Body of pancreas (tissue), 4 donors: ENCODE measurements at places on chromosomes 4 and X. TPM values are rescaled to one million over a fixed set of nuclear protein-coding genes. Genes with fewer than 3 reads are reported as not detected.

MGARP gene
- total RNA-seq = not detected

DNA sequence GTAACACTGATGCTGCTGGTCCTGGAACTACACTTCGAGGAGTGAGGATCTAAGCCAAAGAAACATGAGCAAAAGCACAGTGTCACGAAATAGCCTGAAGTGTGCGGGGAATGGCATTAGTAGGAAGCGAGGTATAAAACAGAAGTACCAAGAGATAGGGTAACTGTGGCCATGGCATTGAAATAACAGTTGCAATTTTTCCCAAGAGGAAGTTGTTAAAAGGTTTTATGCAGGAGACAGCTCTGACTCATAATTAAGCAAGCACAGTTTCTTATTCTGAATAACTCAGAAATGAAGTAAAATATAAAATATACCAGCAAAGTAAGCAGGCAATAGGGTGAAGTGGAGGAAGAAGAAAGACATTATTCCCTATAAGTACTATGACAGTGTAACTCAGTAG, 90.3 kb upstream of the TMEM150C start:
- H3K27ac ChIP-seq = no peak overlapping the region
- no peaks in the 10 kb centered on the region for H3K36me3 ChIP-seq
- no peak overlapping the region for H3K4me3 ChIP-seq
- no peak for DNase-seq
- H3K4me1 ChIP-seq = peaks cover 6% of the 10 kb centered on the region

GRCh38 chr4:53484911-53485657, 106.2 kb downstream of the LNX1 start:
- no peaks in the 10 kb centered on the region for H3K36me3 ChIP-seq
- H3K4me3 ChIP-seq = no peak overlapping the region
- H3K4me1 ChIP-seq = no peaks in the 10 kb centered on the region
- H3K27ac ChIP-seq = no peak overlapping the region
- no peaks in the 10 kb centered on the region for H3K27me3 ChIP-seq
- DNase-seq = no peak

DNA sequence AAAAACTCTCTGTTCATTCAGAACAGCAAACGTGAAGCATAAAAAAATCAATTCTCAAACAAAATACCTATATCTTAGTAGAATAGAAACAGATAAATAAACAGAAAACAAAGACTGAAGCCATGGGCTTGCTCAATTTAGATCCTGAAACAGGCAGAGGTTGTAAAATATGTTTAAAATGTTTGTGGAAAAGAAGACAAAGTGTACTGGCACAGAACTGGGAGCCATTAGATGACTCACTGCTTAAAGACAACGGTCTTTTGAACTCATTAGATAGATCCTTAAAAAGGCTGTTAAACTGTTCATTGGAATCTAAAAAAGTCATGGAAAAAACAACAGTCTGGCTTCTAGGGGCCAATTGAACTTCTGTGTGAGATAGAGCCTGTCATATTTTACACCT, 247.0 kb upstream of the NDST4 start:
- no peaks in the 10 kb centered on the region for H3K4me1 ChIP-seq
- DNase-seq = no peak
- H3K27me3 ChIP-seq = no peaks in the 10 kb centered on the region
- H3K4me3 ChIP-seq = no peak overlapping the region
- H3K27ac ChIP-seq = no peak overlapping the region

DNA sequence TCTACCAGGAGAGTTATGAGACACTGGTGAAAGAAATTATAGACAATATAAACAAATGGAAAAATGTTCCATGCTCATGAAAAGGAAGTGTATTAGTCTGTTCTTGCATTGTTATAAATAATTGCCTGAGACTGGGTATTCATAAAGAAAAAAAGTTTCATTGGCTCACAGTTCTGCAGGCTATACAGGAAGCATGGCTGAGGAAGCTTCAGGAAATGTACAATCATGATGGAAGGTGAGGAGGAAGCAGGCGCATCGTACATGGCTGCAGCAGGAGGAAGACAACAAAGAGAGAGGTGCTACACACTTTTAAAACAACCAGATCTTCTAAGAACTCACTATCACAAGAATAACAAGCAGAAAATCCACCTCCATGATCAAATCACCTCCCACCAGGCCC, 184.3 kb downstream of the NPNT start:
- H3K4me1 ChIP-seq = no peaks in the 10 kb centered on the region
- no peak overlapping the region for H3K27ac ChIP-seq
- no peak for DNase-seq
- no peaks in the 10 kb centered on the region for H3K36me3 ChIP-seq
- H3K4me3 ChIP-seq = no peak overlapping the region

GAK gene
- 127 TPM for total RNA-seq

DNA sequence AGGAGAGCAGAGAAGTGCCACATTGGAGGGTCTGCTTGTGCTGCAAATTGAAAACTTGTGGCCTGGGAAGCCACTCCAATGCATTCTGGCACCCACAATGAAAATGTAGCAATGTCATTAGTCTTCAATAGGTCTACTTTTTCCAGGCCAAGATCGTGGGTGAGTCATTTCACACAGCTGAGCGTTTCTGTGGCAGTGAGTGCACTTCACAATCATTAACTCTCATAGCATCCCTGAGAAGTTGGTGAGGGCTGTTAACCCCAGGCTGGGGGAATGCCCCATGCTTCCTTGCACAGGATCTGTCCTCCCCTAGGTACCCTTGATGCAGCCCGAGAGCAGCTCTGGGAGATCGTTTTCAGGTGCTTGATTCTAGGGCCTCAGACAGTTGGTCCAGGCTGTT, 196.8 kb upstream of the ATP6AP2 start:
- no peak overlapping the region for H3K4me3 ChIP-seq
- no peaks in the 10 kb centered on the region for H3K4me1 ChIP-seq
- H3K27me3 ChIP-seq = no peaks in the 10 kb centered on the region
- DNase-seq = no peak

DNA sequence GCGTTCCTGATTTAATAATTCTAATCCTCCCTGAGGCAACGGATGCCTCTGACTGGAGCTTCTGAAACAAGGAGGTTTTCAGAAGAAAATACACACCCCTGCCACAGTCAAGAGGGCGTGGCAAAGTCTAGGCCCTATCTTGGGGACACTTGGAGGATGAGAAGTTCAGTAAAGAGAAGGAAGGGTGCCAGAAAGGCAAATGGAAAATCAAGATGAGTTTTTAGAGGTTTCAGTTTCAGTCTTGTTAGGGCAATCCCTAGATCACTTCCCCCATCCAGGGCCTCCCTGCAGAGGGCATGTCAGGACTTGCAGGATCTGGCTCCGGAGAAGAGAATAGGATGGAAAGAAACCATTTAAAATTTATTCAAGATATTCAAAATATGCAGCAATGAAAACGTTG, 28.5 kb upstream of the FGF2 start:
- no peaks in the 10 kb centered on the region for H3K36me3 ChIP-seq
- no peak overlapping the region for H3K4me3 ChIP-seq
- no peaks in the 10 kb centered on the region for H3K27me3 ChIP-seq

DNA sequence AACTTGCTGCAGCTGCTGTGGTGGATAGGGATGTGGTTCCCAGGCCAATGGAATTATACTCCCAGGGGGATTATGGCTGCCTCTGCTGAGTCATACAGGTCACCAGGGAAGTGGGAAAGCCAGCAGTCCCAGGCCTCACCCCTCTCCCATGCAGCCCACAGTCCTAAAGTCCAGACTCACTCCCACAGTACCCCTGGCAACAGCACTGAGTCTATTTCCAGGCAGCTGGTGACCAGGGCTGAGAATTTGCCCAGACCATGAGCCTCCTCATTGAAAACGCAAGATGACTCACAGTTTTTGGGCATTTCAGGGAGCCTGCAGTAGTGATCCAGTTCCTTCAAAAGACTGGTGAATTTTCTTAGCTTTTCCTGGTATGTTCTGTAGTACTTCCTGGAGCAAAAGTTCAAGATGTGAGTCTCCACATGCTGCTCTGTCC, 137.6 kb downstream of the NPNT start:
- H3K27me3 ChIP-seq = no peaks in the 10 kb centered on the region
- H3K27ac ChIP-seq = no peak overlapping the region
- no peak overlapping the region for H3K4me3 ChIP-seq
- no peak for DNase-seq
- no peaks in the 10 kb centered on the region for H3K36me3 ChIP-seq

DNA sequence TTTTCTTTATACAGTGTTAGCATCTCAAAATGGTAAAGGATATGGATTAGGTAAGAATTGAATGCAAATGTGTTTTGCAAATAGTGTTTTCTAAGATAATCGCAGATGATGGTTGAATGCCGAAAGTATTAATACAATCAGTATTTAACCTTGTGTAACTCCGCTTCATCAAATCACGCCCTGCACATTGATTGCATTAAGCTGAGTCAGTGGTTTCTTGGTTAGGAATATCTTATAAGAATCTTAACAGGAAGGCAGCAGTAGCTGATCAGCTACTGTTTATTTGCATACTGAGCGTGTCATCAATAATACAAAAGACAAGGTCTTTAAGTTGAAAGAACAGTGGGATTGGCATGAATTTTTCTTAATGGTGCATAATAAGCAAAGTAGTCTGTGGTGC, 545.4 kb downstream of the RPA4 start:
- no peaks in the 10 kb centered on the region for H3K27me3 ChIP-seq
- H3K36me3 ChIP-seq = no peaks in the 10 kb centered on the region
- no peaks in the 10 kb centered on the region for H3K4me1 ChIP-seq
- DNase-seq = no peak

- DNase-seq = no peak
- H3K4me3 ChIP-seq = no peak overlapping the region
- H3K36me3 ChIP-seq = no peaks in the 10 kb centered on the region
- no peak overlapping the region for H3K27ac ChIP-seq
- H3K4me1 ChIP-seq = no peaks in the 10 kb centered on the region
Measured at GRCh38 chr4:144582975-144583374, 63.0 kb upstream of the HHIP start.

- H3K4me1 ChIP-seq = no peaks in the 10 kb centered on the region
- no peak overlapping the region for H3K27ac ChIP-seq
- no peaks in the 10 kb centered on the region for H3K36me3 ChIP-seq
- no peak overlapping the region for H3K4me3 ChIP-seq
- no peak for DNase-seq
- H3K27me3 ChIP-seq = no peaks in the 10 kb centered on the region
Measured at GRCh38 chr4:22637306-22637705, 55.4 kb upstream of the GBA3 start.

DNA sequence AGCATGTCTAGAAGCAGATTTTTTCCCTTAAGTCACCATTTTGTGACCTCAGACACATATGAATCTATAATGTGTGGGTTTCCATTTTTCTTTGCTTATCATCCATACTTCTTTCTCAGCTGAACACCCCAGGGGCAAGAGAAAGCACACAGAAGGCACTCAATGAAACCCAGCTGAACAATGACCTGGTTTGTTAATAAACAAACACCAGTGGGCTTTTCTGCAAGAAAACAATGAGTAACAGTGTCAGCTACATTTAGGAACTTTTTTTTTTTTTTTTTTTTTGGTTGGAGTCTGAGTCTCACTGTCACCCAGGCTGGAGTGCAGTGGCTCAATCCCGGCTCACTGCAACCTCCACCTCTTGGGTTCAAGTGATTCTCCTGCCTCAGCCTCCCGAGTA, 40.7 kb upstream of the KLF3 start:
- H3K4me1 ChIP-seq = peaks cover 19% of the 10 kb centered on the region
- H3K27ac ChIP-seq = no peak overlapping the region
- H3K36me3 ChIP-seq = no peaks in the 10 kb centered on the region
- no peak for DNase-seq

DNA sequence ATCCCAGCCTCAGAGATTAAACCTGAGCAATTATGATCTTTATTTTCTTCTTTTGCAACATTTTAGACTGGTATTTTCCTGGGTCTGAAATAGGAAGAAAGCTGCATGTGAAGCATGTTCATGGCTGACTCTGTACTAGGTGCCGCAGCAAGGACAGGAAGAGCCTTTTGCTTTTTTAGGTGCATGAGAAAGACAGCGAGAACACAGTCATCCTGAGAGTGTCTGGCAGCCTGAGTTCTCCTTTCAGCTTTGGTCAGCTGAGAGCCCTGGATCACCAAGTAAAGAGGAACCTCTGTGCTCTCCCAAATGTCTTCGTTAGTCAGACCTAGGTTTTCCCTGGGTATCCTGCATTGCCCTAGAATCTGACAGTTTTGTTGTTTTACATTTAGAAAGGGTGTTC, 29.8 kb downstream of the FAM149A start:
- H3K36me3 ChIP-seq = no peaks in the 10 kb centered on the region
- no peaks in the 10 kb centered on the region for H3K27me3 ChIP-seq
- no peak overlapping the region for H3K4me3 ChIP-seq

GRCh38 chr4:113080624-113081023, 31.2 kb downstream of the ANK2 start:
- H3K27me3 ChIP-seq = no peaks in the 10 kb centered on the region
- no peak overlapping the region for H3K4me3 ChIP-seq
- H3K36me3 ChIP-seq = no peaks in the 10 kb centered on the region
- DNase-seq = no peak
- H3K4me1 ChIP-seq = no peaks in the 10 kb centered on the region

GRCh38 chr4:120796271-120796670, 126.3 kb downstream of the PRDM5 start:
- no peaks in the 10 kb centered on the region for H3K27me3 ChIP-seq
- no peaks in the 10 kb centered on the region for H3K36me3 ChIP-seq
- H3K27ac ChIP-seq = no peak overlapping the region
- H3K4me1 ChIP-seq = no peaks in the 10 kb centered on the region

- no peaks in the 10 kb centered on the region for H3K4me1 ChIP-seq
- no peak overlapping the region for H3K27ac ChIP-seq
- no peak for DNase-seq
- H3K4me3 ChIP-seq = no peak overlapping the region
- no peaks in the 10 kb centered on the region for H3K36me3 ChIP-seq
- H3K27me3 ChIP-seq = no peaks in the 10 kb centered on the region
Measured at GRCh38 chr4:166657261-166657660, 577.0 kb downstream of the SPOCK3 start.

GRCh38 chr4:110005461-110006056, 92.9 kb downstream of the EGF start:
- no peak overlapping the region for H3K4me3 ChIP-seq
- no peak for DNase-seq
- H3K36me3 ChIP-seq = no peaks in the 10 kb centered on the region
- H3K27me3 ChIP-seq = no peaks in the 10 kb centered on the region

DNA sequence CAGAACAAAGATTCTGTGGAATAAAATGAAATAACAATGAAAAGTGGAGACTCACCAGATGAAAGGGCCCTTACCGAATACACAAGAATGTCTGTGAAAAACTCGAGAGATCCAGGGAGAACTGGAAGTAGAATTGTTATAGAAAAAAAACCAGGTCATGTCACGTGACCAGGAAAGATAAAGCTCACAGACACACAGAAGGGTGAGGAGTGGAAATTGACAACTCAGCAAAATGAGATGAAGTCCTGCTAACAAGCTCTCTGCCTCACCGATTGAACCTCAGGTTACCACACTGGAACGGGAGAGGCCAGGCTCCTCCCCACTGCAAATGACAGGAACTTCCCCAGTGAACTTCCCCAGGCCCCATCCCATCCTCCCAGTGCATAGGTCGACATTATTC, 1618.0 kb upstream of the PCDH10 start:
- no peak for DNase-seq
- H3K36me3 ChIP-seq = no peaks in the 10 kb centered on the region

ZFP42 gene
- total RNA-seq = not detected

CD40LG gene
- total RNA-seq = not detected

- H3K27me3 ChIP-seq = no peaks in the 10 kb centered on the region
- no peak for DNase-seq
- H3K4me1 ChIP-seq = peaks cover 5% of the 10 kb centered on the region
- no peaks in the 10 kb centered on the region for H3K36me3 ChIP-seq
- no peak overlapping the region for H3K4me3 ChIP-seq
Measured at GRCh38 chrX:75748431-75748830, 36.6 kb downstream of the MAGEE2 start.

ITIH6 gene
- not detected for total RNA-seq

- H3K4me3 ChIP-seq = no peak overlapping the region
- no peaks in the 10 kb centered on the region for H3K27me3 ChIP-seq
Measured at GRCh38 chr4:118757761-118758251, 72.6 kb downstream of the METTL14 start.

- no peaks in the 10 kb centered on the region for H3K4me1 ChIP-seq
- H3K36me3 ChIP-seq = no peaks in the 10 kb centered on the region
- no peak for DNase-seq
- H3K4me3 ChIP-seq = no peak overlapping the region
Measured at GRCh38 chrX:54087661-54088060, 43.4 kb upstream of the PHF8 start.
